ENCODE measurements at places on chromosomes 5 and 9. TPM values are rescaled to one million over a fixed set of nuclear protein-coding genes. Genes with fewer than 3 reads are reported as not detected.

C5orf58 gene
- not detected for total RNA-seq

OLFML2A gene
- 0.13 TPM for total RNA-seq

ENTREP1 gene
- not detected for total RNA-seq

TNFSF8 gene
- 63.4 TPM for total RNA-seq

SV2C gene
- not detected for total RNA-seq

SGCD gene
- total RNA-seq, result 0.13 TPM

GRCh38 chr5:76617675-76618074 lies 5.5 kb downstream of the F2RL2 start:
- DNase-seq, result no peak

DNA sequence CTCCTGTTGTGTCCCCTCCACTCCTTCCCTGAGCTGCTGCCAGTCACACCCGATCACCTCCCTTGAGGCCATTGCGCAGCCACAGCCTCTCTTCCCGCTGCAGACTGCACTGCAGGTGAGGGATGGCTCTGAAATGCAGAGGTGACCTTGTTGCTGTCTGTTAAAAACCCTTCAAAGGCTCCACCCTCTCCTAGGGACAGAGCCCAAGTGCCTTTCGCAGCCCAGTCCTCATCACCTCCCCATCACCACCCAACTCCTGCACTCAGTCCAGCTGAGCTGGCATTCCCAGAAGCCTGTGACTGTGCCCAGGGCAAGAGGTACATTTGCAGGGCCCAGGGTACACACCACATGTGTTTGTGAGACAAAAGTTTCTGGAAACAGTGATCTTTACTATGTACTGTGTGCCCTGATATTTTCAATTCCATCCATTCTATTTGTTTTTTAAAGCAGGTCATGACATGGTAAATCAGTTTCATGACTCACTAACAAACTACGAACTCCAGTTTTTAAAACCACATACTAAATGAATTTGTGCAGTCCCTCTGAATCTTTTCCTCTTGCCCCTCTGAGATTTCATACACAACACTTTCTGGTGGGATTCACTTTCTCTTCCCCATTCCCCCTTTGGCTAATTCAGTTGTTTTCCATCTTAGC lies 73.0 kb upstream of the SPOCK1 start:
- DNase-seq, result no peak

GRCh38 chr5:8923526-8923925 lies 622.3 kb downstream of the SEMA5A start:
- no peak for DNase-seq

- no peak for DNase-seq
Measured at GRCh38 chr9:27673641-27674040, 100.4 kb upstream of the C9orf72 start.

Data from T-cell (primary cell).